DMS153 (cell line): ENCODE measurements at places on chromosomes 2 and 18.

GRCh38 chr2:157125685-157126084, 131.8 kb upstream of the GALNT5 start:
- no peak for DNase-seq

DNA sequence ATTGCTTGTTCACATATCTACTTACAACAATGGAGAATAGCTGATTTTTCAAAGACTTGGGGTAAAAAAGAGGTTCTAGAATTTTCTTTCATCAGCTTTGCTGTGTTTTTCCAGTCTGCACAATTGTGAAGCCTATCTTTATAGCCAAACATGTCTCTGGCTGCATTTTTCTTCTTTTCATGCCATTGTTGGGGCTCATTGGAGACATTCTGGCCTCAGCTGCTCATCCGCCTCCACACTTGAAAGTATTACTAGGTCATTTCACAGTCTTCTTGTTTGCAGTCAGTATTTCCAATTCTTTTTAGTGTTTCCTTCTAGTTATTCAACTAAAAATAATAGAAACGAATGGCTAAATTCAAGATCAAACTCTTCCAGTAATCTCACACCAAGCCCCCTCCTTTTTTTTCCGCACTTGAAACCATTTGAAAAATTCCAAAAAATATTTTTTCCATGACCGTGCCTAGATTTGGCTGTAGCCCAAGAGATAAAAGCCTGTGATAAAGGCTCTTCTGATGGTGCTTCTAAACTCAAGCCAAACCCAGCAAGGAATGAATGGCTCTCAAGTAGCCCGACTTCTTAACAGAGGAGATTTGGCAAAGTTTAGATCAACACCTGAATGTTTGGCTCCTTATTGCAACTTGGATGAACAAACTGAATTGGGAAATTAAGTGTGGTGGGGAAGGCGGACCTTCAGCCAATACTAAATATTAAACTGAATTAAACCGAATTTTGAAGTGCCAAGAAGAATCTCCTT, 103.4 kb downstream of the NRP2 start:
- no peak for DNase-seq

DNA sequence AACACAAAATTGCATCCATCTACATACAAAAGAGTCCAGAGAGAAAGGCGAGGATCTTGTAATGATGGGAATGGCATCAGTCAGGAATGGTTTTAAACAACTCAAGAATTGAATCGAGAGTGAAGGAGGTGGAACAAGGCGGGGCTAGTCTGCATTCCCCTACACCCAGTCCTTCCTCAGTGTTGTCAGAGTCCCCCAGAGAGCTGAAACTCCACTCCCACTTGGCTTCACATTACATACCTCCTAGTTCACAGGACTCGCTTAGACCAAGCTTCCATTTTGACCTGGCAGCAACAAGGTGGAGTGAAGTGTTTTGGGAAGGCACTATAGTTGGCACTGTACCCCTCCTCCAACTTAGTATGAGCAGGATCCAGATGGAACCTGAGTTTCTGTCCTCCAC, 1273.5 kb upstream of the CRIM1 start:
- DNase-seq = no peak

DNA sequence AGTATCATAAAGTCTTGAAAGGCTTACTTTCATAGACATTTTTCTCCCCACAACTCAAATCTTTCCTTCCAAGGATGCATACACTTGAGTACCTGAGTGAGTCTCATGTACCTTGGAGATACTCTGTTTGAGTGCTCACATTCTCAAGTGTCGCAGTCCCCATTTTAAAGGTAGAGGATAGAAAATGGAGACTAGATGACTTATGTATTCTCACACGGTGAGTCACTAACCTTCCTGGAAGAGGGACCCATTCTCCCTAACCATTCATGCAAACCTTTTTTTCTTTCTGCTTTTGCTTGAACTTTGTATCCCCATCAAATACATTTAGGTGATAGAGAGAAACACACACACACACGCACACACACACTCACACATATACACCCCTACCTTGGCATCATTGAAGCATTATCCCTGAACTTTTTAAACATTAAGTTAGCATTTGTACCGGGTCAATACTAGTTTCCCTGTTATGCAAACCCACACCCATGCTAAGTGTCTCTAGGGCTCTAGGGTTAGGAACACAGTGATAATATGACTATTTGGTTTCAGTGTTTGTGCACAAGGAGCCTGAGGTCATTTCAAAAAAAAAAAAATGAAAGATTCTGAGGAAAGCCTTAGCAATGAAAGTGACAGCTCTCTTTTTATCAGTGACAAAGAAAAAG, 236.2 kb downstream of the IKZF2 start:
- DNase-seq = no peak

DNA sequence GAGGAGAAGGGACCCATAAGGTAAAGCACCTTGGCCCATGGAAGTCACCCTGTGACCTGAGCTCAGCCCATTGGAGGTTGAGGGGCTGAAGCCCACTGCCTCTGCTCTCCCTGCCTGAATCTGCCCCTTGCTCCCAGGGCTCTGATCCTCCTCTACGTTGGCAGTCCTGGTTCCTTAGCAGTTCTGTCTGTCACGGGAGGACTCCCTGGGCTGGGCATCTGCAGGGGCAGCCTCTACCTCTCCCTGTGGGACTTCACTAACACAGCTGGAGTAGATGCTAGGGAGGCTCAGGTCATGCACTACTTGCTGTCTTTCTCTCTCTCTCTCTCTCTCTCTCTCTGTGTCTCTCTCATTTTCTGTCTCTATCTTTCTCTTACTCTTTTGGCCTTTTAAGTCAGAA, 8.7 kb downstream of the GYPC start:
- no peak for DNase-seq

DNA sequence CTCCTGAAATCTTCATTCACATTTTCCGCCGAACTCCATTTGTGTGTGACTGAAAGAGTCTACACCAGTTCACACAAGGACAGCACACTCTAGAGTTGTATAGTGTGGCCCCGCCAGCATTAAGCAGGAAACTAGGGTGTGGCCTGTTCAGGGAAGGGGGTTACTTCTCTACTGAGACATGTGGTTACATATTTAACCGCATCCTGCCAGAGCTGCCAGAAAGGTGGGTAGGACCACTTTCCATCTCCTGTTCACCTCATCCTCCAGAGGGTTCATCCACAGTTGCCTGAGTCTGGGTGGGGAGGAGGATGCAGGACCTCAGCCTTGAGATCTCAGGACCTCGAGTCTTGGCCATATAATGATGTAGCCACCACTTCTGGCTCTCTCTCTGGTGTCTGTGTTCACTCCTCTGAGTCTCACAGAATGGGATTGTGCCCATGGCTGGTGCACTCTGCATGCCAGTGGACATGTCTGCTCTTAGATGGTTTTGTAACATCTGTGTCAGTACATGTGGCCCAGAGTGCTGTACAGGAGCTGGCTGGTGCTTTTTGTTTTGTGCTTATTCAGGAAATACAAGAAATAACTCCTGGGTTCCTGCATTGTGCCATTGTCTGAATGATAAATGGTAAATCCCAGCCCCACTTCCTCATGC, 7.7 kb upstream of the SP140L start:
- DNase-seq = no peak
